ENCODE measurements at places on chromosomes 2 and 18.

DNA sequence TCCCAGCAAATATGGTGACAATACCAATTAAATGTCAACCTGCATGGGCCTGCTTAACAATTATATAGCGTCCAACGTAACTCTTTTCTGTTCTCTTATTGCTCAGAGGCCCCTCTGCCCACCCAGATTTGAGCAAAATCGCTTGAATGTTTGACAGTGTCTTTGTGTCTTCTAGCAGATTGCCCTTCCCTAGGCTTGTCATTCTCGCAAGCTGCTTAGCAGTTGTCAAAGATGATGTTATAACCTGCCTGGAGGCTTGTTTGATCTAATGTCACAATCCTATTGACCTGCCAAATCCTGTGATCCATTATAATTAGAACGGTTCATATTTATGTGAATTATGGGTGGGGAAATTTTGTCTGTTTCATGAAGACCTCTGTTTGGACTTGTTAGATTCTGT is 108.8 kb downstream of the FARSB start:
- DNase-seq = no peak

DNA sequence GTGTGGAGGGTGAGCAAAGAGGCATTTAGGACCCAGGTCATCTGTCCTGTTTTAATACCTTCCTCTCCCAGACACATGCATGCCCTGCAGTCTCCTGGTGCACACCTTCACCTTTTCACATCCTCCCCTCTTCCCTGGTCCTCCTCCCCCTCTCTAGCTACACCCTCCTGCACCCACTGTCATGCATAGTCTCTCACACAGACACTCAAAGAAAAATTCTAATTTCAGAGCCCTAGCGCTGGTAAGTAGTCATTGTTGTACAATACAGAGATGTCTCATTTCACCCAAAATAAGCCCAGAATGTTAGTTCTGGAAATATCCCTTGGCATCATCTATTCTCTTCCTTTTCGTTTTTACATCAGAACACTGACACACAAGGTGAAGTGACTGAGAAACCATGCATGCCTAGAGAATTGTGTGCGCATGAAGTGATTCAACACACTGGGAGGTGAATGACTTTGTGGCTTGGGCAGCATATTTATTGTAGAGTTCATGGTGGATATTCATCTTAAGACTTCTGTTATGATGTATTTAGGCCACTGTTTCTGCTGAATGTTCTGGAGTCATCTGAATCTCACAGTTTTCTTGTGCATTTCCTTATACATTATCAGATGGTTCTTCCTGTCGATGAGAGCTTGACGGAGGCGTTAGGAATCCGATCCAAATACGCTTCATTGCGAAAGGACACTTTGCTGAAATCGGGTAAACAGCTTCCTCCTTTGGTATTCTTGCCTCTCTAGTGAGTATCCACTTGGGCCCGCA is 69.9 kb downstream of the COA5 start:
- DNase-seq = no peak

- DNase-seq = no peak
Observed at GRCh38 chr2:33108483-33109443, 162.0 kb downstream of the LTBP1 start.

DNA sequence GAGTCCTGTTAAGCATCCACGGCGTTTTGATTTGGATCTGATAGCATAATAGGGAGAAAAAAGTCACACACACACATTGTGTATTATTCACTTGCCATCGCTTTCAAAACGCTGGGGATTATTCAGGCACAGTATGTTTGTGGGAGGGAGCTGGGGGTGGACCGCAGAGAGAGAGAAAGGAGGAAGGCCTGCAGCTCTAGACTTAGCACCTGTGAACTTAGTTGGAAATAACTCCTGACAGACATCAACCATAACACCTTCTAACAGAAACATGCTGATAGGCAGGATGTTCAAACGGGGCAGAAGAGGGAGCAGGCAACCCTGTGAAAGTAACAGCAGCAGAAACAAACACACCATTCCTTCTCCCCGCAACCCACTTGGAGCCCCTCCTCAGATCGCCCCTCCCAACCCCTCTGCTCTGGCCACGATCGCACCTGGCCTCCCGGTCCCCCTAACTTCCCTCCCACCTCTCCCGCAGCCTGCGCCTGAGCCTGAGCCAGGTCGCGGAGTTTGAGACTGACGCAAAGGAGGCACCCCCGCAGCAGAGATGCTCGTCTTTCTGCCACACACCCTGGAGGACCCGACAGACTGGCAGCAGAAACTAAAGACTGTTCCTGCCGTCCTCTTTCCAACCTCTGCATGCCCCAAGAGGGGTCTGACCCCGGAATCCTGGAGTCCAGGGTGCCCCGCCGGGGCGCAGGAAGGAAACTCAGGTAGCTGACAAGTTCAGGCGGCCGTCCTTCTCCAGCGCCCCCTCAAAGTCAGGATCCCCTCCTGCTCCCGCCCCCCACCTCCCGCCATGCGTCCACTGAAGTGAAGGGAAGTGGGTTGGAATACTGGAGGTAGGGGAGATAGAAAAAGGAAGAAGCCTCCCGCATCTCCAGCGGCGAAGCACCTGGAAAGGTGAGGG is 738 bp downstream of the CHST9 start:
- no peak for DNase-seq

GRCh38 chr18:48878471-48878870 is 72.3 kb downstream of the SMAD7 start:
- DNase-seq = no peak

GRCh38 chr2:65294136-65294535 is 66.5 kb downstream of the ACTR2 start:
- no peak for DNase-seq

DNA sequence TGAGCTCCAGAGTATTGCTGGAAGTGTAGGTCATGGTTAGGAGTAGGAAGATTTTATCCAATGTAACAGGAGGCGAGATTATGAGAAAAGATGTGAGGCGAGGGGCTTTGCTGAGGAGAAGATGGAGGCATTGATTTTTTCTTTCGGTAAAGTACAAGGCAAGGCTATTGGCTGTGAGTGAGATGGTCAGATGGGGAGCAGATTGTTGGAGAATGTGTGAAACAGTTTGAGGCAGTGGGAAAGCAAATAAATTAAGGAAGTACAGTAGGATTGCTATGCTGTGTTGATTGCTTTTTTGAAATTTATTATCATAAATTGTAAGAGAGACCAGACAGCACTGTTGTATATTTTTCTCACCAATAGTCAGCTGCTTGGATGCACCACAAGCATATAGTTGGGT is 173.3 kb downstream of the KCNE4 start:
- no peak for DNase-seq

GRCh38 chr2:120741571-120742561 is 6.2 kb downstream of the GLI2 start:
- DNase-seq = no peak

- no peak for DNase-seq
Observed at GRCh38 chr18:8863427-8863826, 158.1 kb downstream of the MTCL1 start.

- DNase-seq = no peak
Observed at GRCh38 chr2:240920783-240921231, 14.7 kb downstream of the CROCC2 start.

- DNase-seq = no peak
Observed at GRCh38 chr2:238728330-238729260, 119.3 kb upstream of the TWIST2 start.

DNA sequence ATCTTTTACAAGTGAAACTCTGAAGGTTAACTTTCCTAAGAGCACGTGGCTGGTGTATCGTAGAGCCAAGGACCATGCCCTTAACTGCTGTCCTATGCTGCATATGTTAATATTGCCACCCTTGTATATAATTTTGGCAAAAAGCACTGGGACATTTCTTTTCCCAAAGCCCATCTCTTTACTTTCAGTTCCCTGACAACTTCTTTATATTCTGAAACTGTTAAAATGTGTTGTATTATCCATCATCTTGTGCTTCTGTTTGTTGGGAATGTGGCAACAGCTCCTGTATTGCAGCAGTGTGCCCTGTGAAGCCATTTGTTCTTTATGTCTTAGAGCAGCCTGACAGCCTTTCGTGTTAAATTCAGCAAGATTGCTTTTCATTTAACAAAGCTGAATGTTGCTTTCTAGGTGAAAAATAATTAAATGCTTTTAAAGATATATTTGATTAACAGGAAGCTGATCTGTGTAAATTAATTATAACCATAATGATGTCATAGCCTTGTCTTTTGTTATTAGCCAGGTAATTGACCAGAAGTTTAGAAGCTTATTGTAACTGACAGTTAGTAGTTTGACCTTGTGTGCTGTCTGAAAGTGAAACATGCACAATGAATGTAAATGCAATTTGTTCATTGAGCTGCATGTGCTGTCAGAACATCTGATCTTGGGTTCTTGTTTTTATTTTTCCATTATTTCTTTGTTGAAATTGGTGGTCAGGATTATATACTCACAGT is 9.7 kb downstream of the RHBDD1 start:
- DNase-seq = no peak

- DNase-seq = no peak
Observed at GRCh38 chr2:95386031-95386430, 16.5 kb upstream of the FAHD2A start.

GRCh38 chr18:42976869-42977590 is 138.5 kb downstream of the RIT2 start:
- no peak for DNase-seq

- no peak for DNase-seq
Observed at GRCh38 chr18:60981682-60982328, 351.4 kb upstream of the CDH20 start.

DNA sequence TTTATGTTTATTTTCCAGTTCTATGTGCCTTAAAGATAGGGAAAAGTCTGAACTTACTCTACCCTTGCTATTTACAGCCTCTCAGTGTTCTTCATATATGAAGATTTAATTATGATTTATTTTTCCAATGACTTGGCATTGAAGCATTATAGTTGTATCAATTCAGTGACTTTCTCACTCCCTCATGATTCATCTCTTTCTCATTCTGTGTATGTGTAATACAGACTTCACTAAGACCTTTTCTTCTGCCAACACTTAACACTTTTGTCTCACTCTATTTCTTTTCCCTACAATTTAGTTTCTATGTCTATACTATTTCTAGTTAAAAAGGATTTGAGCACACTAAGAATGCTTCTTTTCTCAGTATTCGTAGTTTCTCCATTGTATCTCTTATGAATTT is 1470.3 kb upstream of the ACVR2A start:
- no peak for DNase-seq

GRCh38 chr2:95539836-95540235 is 52.0 kb upstream of the TRIM43 start:
- no peak for DNase-seq

GRCh38 chr2:226953206-226953605 is 117.4 kb downstream of the RHBDD1 start:
- DNase-seq = no peak

GRCh38 chr2:128409326-128410034 is 90.8 kb upstream of the HS6ST1 start:
- no peak for DNase-seq

GRCh38 chr2:31137211-31138036 is 816 bp downstream of the GALNT14 start:
- no peak for DNase-seq

GRCh38 chr18:12079491-12080237 is 14.0 kb upstream of the ANKRD62 start:
- DNase-seq = no peak

- DNase-seq = no peak
Observed at GRCh38 chr18:70288171-70288850, 534 bp upstream of the SOCS6 start.

DNA sequence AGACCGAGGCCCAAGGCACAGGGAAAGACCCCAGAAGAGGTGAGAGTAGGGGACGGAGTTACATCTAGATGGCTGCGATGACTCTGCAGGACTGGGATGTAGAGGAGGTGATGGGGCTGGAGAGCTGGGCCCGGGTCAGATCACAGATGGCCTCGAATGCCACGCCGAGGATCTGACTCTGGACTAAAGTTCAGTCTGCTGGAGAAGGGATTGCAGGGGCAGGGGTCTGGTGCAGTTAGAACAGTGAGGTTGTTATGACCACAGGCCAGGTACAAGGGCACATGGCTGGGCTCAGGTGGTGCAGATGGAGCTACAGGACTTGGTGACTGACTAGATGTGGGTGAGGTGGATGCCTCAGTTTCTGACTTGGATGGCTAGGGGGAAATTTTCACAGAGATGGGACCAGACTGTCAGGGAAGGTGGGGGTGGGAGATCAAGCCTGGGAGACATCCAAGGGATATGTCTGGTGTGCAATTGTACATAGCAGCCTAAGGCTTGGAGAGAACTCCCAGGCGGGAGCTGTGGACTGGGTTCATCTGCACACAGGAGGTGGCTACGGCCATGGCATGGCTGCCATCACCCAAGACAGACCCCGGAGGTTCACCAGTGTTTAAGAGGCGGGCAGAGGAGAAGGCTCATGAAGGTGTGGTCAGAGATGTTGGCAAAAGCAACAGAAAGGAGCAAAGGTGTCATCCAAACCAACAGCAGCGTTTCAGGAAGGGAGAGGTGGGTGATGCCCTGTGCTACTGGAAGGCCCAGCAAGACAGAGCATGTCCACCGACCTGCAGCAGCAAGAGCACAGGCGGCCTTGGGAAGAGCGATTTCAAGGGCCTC is 66.9 kb downstream of the CIB4 start:
- DNase-seq = no peak

GRCh38 chr2:19708776-19709175 is 193.0 kb downstream of the TTC32 start:
- no peak for DNase-seq

Measured in stimulated activated CD8-positive, alpha-beta memory T cell treated with anti-CD3 and anti-CD28 coated beads, Interleukin-15, amount 100 ng/mL, for 24 hours (primary cell).